ENCODE measurements at places on chromosomes 11 and 22.

DNA sequence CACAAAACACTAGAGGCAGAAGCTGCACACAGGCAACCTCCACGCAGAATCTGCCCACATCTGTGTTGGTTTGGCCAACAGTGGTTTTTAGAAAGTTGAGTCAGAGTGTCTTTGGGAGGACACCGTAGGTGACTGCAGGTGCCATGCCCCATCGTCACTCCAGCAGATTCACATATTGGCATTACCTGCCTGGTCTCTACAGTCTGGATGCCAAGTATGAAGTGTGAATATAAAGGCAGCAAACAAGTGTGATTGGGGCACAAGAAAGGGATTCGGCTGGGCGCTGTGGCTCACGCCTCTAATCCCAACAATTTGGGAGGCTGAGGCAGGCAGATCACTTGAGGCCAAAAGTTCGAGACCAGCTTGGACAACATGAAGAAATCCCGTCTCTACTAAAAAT is 11.0 kb upstream of the FXYD2 start:
- DNase-seq = no peak

DNA sequence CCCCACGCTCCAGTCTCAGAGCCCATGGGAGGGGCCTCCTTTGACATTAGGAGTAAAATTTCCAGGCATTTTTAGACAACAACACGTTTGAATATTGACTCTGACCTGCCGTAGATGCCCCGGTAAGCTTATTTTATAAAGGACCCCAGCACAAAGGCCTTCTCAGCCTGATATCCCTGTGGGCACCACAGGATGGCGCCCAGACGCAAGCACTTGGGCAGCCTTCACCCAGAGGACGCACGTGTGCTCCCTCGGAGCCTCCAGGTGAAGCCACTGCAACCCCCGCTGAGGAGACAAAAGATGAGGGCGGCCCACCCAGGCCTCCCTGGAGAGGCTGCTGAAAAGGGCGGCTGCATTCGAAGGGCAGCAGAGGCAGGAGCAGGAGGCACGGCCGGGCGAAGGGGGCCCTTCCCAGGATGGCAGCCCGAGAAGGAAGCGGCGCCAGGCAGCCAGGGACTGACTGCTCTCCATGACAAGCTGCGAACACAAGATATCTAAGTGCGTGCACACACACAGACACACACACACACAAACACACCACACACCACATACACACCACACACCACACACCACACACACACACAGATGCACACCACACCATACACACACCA is 15.2 kb upstream of the TH start:
- peak; percentile 8 for DNase-seq

- DNase-seq = no peak
These were observed 49.2 kb downstream of the OTOG start for GRCh38 chr11:17596310-17596669.

- no peak for DNase-seq
These were observed 1.1 kb upstream of the CLMP start for GRCh38 chr11:123196060-123196714.

DNA sequence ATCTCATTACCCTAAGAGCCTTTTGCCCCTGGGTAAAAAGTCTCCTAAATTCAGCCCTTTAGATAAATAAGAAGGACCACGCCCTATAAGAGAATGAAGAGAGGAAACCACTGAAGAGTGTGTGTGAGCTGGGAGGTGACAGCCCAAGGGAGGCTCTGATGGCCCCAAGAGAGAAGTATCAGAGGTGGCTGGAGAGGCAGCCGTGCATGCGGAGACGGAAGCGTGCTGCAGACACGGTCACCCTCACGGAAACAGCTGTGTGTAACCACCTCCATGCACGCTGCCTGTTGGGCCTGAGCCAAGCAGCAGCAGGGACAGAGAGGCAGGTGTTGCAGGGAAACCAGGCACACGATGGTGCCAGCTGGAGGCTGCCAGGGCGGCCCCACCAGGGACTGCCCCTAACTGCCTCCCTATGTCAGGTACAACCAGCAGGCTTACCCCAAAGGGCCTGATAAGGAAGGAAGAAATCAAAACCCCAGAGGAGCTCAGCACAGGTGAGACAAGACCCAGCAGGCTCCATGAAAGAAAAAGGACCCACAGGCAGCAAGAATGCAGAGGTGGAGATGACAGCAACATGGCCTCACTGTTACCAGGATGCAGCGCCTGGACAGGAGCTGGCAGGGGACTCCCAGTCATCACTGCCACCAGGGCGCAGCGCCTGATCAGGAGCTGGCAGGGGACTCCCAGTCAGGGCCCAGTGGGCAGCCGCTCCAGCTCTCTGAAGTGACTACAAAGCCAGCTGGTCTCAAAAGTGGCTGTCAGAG is 7.8 kb downstream of the LARGE2 start:
- no peak for DNase-seq

DNA sequence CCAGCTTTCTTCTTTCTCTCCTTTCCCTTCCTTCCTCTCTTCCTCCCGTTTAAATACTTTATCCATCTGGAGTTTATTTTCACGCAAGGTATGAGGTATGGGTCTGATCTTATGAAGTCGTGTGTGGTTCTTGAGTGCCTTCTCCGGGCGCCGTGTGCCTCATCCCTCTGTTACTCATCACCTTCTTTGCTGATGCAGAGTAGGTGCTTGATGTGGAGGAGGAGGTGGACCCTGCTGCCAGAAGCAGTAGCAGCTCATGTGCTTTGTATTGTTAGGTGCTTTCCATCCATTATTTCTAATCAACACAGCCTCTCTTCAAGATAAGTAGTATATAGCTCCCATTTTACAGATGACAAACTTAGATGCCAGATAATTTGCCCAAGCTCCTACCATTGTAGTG is 47.0 kb downstream of the TNRC6B start:
- DNase-seq = peak; percentile 37

GRCh38 chr11:9211322-9211721 is 53.8 kb downstream of the DENND5A start:
- DNase-seq = no peak

DNA sequence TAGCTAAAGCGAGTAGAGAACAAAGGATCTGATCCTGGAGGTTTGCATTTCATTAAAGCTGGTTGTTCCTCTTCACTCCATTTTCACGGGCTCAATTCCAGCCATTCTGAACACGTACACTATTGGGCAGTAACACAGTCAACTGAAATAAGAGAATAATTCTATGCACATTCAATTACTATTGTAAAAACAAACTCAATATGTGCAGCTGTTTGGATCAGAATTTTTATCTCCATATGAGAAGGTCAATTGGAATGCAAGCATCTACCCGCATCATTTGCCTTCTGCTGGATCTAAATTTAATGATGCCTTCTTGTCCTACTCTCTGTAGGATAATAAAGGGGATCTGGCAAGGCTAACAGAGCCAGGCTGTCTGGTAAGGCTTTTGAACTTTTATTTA is 562.8 kb upstream of the CCDC179 start:
- DNase-seq = no peak

DNA sequence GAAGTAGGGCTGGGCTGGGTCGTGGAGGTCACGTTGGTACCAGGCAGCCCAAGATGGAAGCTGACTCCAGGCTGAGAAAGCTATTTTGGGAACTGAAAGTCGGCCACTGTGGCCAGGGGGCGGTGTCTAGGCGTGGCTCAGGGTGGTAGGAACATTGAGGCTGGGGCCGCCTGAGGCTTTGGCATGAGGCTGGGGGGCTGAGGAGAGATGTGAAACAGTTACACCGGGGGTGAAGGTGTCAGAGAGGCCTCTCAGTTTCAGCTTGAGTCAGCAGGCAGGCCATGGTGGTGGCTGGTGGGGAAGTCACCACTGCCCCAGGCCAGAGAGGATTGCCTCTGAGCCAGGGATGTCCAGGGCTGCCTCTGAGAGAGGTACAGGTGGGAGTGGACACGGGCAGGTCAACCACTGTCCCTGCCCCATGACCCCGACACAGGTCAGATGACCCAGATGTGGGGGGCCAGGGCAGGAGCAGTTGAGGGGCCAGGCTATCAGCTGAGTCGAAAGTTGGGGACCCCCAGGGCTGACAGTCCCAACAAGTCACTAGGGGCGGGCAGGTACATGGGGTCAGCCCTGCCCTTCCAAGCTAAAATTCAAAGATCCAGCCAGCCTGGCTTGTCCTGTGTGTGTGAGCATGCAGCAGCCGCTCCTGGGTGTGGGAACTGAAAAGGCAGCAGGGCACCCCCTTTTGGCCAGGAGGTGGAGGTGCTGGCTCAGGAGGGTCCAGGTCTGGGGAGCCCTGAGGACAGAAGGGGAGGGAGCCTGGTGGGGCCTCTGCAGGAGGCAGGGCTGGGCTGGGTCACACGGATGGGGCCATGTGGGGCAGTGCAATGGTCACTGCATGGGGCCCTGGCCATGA is 7.2 kb downstream of the KCNK7 start:
- peak; percentile 74 for DNase-seq

- no peak for DNase-seq
These were observed 22.6 kb downstream of the RASD2 start for GRCh38 chr22:35563211-35563610.

DNA sequence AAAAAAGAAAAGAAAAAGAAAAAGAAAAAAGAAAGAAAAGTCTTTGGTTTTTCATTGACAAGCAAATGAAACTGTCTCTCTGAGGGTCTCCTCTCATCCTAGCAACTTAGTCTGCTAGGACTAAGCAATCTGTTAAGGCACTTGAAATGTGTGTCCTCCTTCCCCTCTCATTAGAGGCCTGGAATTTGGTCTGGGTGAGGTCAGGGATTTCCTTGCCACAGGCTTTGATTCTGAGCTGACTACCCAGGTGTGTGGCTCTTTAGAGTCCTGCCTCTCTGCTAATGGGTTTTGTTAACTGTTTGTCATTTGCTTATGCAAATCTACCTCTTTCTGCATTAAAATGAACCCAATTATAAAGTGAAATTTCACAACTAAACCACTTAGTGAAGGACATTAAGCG is 18.3 kb upstream of the PKNOX2 start:
- DNase-seq = no peak

DNA sequence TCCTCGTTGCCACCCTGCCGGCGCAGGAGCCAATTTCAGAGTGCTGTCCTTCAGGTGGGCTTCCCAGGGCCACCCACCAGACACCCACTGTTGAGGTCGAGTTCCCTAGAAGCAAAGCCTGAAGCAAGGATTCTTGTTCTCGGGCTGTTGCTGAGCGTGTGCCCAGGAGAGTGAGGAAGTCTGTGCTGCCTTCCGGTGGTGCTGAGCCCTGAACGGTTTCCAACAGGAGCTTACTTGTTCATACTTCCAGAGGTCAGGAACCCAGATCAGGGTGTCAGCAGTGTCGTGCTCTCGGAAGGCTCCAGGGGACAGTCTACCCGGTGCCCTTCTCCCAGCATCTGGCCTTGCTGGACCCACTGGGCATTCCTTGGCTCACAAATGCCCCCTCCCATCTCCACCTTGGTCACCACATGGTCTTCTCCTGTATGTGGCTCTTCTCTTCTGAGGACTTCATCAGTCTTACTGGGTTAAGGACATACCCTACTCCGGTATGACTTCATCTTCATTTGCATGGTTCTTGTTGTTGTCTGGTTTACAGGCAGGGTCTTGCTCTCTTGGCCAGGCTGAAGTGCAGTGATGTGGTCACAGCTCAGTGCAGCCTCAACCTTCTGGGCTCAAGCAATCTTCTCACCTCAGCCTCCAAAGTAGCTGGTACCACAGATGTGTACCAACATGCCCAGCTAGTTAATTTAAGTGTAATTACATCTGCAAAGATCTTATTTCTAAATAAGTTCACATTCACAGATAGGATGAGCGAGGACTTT is 11.2 kb downstream of the SLC25A1 start:
- DNase-seq = no peak

DNA sequence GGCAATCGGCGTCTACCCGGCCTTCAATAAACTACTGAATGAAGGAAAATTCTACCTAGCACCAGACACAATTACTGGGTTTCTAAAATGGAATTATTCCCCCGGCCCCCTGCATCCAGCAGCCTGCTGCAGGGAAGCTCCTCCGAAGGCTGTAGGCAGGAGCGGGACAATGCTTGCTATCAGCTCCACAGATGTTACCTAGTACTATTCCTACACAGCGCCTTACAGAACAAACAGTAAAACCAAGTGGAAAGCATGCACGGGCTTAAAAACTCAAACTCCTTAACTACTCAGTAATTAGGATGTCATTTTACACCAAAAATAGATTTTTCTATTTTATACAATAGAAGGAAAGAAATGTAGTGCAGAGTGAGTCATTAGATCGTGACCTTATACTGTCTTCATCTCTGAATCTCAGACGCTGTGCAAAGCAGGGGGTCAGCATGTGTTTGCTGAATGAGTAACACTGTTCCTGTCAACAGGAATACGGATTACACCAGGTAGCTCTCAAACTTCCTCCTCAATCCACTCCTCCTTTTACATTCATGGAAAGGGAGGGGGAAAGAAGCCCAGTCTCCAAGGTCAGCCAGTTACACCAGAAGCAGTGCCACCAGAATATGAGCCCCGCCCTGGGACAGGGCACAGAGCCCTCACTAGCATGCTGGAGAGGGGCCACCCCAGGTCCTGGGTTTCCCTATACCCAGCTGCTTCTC is 74.9 kb downstream of the PACSIN2 start:
- DNase-seq = no peak

- no peak for DNase-seq
These were observed 392.9 kb downstream of the NTM start for GRCh38 chr11:131763193-131763890.

GRCh38 chr11:66920978-66921784 is 37.0 kb downstream of the PC start:
- DNase-seq = no peak

- DNase-seq = no peak
These were observed 41.8 kb downstream of the TMPRSS5 start for GRCh38 chr11:113664069-113664980.

DNA sequence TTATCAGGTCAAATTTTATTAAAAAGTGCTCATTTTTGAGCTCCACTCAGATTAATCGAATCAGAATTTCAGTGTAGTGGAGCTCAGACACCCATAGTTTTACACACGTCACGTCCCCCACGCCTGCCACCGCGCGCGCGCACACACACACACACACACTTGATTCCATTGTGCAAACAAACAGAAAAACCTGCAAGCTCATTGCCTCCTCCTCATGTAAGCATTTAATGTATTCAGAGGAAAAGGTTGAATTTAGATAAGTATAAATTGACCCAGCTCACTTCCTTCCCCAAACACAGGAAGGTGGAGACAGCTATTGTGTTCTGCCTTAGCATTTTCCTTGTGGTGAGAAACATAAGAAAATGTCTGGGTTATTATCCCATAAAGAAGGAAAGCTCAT is 336.7 kb downstream of the LUZP2 start:
- no peak for DNase-seq

- DNase-seq = no peak
These were observed 1058.2 kb downstream of the LRRC4C start for GRCh38 chr11:40401132-40401853.

DNA sequence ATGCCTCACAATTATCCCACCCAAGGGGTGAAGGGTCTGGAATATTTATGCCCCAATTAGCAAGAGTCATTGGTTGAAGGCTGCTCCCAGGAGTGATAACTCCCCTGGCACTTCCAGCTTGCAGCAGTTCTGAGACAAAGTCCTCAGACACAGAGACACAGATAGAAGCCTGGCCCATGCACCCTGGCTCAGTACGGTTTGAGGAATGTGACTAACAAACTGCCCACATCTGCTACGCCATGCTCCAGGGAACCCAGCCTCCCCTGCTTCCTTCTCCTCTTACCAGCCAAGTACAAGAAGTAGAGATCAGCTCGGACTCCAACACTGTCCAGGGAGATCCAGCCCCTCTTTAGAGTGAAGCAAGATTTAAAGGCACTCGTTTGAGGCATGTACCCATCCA is 48.5 kb upstream of the BMAL1 start:
- DNase-seq = no peak

Data from stimulated activated naive CD4-positive, alpha-beta T cell treated with Interleukin-2 at 50 U/mL for 16 hours (primary cell).